Cardiac muscle cell (in vitro differentiated cells and primary cell): ENCODE measurements at places on chromosomes 2 and 18.

- no peak for DNase-seq
Measured at GRCh38 chr2:189879716-189880081, 95.4 kb downstream of the PMS1 start.

- no peak for DNase-seq
Measured at GRCh38 chr2:119821266-119821665, 61.5 kb downstream of the PTPN4 start.

DNA sequence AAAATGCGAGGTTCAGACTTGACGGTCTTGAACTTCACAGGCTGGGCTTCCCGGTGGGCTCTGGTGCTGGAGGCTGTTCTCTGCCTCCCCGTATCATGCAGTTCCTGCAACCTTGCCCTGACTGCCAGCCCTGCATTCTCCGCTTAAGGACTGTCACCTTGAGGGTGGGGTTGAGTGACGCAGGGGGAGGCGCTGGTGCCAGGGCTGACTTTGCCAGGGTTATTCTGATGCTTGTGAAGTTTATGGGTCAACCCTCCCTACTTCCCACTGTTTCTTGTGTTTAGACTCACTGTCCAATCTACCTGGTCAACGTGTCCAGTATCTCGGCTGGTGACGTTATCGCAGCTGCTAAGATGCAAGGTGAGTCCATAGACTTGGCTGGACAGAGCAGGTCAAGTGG, 37.5 kb upstream of the MAPRE3 start:
- DNase-seq: no peak

- DNase-seq: no peak
Measured at GRCh38 chr2:118836411-118836930, 11.0 kb downstream of the EN1 start.

- DNase-seq: no peak
Measured at GRCh38 chr2:39660612-39661236, 5.0 kb upstream of the TMEM178A start.

GRCh38 chr2:69600425-69600824, 43.1 kb downstream of the AAK1 start:
- DNase-seq: no peak

DNA sequence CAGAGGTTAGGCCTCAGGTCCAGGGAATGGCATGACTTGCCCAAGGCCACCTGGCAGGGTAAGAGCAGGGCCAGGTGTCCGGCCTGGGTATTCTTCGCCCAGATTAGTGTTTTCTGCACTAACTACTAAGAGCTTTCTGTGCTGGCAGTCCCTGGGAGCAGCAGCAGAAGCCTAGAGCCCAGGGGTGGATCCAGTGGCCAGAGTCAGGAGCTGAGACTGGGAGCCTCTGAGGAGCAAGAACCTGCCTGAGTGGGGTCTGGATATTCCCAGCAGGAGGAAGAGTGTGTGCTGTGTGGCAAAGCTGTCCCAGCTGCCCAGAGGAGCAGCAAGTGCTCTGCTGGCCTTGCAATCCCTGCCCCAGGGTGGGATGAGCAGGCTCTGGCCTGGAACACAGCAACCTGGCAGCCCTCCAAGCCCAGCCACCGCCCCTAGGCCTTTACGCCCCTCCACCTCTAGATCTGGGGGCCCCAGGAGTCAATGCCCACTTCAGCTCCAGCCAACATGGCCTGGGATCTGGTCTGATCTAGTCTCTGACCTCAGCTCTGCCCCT, 30.7 kb upstream of the GPAT2 start:
- no peak for DNase-seq

DNA sequence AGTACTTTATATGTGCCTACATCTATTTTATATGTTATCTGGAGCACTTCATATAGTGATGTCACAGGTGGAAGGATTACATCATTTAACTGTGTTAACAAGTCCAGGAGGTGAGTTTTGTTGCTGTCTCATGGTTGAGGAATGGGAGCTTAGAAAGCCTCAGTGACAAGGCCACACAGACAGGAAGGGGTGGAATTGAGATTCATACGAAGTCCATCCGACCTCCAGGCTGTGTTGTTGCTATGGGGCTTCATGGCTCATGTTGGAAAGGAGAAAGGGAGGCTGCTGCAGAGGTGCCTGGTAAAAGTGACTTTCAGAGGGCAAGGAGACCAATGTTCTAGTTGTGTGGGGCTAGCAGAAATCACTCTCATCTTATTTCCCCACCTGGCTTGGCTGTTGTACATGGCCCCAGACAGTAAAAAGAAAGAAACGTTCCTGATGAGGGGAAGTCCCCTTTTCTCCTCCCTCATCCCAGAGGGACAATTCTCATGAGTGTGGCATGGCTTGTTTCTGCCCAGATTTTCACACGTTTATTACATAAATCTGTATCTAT, 31.0 kb upstream of the GREB1 start:
- no peak for DNase-seq

GRCh38 chr2:173001664-173002604, 73.7 kb upstream of the MAP3K20 start:
- DNase-seq: peak; percentile 25

DNA sequence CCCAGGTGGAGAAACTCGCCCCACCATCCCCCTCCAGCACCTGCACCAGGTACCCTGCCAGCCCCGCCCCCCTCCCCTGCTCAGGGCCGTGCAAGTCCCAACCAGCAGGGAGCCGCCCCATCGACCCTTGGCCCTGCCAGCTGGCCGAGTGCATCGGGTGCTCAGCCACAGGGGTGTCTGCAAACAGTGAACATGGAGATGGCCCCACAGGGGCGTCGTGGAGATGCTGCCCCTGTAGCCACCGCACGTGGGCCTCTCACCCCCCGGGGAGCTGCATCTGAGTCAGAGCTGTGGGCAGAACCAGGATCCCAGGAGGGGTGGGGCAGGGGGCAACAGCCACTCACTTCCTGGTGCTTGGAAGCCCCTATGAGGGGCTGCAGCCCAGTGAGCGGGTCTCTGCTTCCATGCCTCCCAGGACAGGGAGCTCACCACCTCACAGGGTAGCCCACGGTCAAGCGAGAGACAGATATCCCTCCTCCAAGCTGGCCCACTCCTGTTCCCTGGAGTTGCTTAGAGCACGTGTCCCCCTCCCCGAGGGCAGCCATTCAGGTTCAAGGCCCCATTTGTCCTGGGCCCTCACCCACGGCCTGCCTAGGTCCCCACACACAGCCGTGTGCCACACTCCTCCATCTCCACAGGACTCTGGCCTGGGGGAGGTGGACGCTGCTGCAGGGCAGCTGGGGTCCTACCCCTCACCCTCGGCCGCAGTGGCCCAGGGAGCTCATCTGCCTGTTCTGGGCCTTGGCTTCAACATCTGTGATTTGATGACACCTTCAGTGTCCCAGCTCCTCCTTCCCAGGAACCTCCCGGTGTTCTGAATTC, 1.1 kb upstream of the MAB21L4 start:
- no peak for DNase-seq

DNA sequence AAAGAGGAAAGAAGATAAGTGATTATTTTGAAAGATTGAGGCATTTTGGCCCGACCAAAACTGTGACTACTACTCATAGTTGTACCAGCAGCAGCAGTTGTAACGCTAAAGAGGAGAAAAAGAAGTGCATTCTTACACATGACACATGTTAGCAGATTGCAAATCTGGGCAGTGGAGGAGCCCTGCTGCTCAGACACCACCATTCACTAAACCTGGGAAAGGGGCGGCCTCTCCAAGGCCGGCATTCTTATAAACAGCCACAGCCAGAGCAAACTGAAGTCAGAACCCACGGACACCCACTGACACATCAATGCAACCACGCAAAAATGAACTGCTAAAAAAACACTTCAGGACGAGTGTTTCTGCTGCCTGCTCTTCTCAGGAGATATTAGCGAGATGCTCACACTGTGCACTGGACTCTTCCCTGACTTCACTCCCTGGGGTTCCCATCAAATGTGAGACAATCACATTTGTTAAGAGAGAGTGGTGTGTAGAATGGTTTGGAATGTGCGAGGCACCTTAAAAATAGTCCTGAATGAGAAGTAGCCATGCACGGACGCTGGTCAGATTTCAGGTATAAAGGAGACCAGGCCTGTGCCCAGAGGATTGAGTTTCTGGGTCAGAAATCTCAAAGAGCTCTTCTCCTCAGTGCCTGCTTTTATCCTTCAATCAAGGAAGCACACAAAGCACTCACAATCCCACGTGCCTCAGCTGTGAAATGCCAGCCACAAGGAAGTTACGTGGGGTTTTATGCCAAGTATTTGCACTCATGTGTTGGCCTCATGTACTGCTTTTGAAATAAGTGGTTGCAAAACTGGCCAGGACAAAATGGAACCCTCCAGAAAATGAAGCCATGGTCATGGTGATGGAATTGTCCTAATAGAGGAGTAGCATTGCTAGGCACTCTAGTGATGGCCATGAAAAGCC, 83.4 kb downstream of the MTCL1 start:
- no peak for DNase-seq

- DNase-seq: no peak
Measured at GRCh38 chr2:233171344-233171743, 80.1 kb upstream of the ATG16L1 start.

GRCh38 chr18:9417073-9417851, 58.1 kb upstream of the RALBP1 start:
- DNase-seq: peak; percentile 82

DNA sequence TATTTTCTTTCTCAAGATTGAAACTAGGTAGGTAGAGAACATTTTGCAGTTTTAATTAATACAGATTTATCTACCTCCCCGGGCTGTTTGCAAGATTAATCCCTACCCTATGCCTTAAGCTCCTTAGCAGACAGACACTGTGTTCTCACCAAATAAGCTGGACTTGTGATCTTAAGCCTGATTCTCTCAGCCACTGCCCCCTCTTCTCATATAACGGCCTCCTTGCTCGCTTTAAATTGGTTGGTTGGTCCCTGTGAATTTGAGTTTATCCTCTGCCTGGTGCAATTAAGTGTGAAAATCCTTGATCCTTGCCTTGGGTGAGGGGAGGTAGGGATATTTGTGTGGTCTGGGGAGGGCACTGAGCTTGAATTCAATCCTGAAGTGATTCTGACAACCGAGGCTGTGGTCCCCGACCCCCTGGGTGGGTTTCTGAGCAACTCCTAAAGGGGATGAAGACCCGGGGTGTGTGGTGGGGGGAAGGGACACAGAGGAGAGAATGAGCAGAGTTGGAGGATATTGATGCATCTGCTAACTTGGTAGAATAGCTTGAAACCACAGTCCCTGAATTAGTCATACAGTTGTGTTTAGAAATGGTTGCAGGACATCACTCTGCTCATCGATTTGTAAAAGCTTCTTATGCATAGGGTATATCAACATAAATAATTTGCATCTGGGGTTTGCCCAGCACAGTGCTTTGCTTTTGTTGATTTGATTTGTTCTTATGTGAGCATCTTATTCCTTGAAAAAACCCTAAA, 36.9 kb upstream of the NCKAP5 start:
- DNase-seq: no peak

DNA sequence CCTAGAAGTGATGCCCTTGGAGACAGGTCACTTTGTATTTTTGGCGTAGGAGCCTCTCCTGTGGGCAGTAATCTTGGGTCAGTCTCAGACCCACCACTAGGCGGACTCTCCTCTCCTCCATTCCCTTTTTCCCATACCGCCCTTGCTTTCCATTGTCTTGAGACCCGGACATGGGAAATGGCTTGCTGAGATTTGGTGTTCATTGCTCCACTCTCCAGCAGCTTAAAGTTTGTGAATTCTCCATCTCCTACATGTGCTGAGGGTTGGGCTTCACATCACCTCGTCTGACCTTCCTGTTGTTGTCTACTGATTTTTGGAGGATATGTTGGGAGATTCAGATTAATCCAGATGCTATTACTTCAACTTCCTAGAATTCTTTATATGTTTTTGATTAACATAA, 159.2 kb upstream of the RAB12 start:
- DNase-seq: peak; percentile 11

DNA sequence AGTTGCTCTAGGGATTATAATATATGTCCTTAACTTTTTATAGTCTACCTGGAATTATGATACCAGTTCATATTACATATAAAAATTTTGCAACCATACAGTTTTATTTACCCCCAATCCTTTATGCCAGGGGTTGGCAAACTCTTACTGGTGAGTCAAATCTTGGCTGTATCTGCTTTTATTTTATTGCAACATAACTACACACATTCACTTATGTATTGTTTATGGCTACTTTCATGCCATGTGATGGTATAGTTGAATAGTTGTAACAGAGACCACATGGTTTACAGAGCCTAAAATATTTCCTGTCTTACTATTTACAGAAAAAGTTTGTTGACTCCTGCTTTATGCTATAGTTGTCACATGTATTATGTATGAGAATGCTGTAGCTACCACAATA, 25.8 kb upstream of the DLX2 start:
- no peak for DNase-seq

DNA sequence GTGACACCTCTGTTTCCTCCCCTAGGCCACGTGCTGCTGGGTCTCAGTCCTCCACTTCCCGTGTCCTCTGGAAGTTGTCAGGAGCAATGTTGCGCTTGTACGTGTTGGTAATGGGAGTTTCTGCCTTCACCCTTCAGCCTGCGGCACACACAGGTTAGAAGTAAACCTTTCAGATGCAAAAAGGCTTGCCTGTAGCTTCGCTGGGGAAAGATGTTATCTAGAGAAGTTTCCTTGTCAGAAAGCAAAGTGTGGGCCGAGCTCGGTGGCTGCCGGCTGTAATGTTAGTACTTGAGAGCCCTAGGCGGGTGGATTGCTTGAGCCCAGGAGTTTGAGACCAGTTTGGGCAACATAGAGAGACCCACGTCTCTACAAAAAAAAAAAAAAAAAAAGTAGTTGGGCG, 16.7 kb downstream of the IL1R2 start:
- no peak for DNase-seq

DNA sequence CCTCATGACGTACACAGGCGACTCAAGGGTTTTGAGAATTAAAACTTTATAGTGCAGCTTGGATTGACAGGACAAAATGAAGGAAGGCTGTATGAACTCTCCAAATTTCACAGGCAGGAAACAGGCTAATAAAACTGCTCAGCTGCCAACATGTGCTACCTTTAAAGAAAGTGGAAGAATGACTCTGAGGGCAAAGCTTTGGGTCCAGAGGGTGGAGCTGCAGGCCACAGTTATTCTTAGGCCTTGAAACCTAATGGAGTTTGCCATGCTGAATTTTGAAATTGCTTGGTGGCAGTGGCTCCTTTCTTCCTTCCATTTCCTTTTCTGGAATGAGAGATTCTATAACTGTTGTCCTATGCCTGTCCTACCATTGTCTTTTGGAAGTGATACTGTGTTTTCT, 34.8 kb downstream of the HAT1 start:
- peak; percentile 3 for DNase-seq

DNA sequence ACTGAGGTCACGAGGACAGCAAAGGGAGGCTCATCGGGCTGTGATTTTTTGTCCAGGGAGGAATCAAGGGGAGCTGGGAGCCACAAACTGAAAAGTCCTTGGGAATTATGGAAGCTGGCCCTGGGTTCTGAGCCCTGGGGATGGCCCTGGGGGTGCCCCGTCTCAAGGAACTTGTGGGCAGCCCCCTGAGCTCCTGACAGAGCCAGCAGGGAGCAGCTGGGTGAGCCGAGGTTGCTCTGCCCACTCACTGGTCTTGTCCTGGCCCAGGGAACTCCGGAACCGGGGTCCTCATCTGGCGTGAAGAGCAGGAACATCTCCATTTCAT, 61.3 kb upstream of the HDAC4 start:
- DNase-seq: no peak

GRCh38 chr2:120978359-120979050, 242.8 kb downstream of the GLI2 start:
- DNase-seq: no peak
